ENCODE measurements at places on chromosomes 6 and 20.

DNA sequence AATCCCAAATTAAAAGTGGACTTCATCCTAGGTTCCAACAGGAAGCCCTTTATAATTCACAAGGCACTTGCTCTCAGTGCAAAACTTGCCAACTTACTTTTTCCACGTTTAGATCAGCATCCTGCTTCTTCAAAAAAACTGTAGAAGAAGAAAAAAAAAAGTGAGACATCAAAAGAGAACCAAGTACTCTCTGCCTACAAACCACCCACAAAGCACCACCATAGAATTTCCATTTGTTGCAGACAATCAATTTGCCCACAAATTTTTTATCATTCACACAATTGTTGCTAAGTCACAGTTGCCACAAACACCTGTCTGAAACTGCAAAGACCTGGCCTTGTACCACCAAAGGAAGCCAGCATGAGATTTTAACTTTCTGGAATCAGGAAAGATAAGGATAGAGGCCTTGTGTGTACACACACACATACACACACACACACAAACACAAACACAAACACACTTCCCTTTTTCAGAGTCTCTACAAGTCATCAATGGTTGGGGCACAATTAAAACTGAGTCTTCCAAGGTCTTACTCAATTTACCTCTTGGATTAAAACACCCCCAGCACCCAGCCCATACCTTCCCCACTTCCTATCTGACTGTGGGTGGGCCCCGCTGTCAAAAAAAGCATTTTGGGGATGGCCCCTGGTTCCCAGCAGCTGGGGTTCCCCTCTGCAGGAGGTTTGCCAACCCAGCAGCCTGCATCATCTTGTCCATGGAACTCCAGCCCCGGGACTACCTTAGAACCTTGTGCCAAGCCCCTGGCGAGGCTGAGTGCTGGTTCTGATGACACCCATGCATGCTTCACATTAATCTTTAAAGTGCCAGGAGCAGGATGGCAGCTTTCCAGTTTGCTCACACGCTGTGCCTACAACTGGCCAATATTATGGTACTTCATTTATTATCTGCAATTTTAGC, 26.5 kb downstream of the FYN start:
- peak overlapping the region; percentile 46 for H3K27ac ChIP-seq
- DNase-seq, result no peak
- no peaks in the 10 kb centered on the region for H3K4me1 ChIP-seq
- no peaks in the 10 kb centered on the region for H3K27me3 ChIP-seq
- no peak overlapping the region for H3K4me3 ChIP-seq
- no peaks in the 10 kb centered on the region for H3K36me3 ChIP-seq

DNA sequence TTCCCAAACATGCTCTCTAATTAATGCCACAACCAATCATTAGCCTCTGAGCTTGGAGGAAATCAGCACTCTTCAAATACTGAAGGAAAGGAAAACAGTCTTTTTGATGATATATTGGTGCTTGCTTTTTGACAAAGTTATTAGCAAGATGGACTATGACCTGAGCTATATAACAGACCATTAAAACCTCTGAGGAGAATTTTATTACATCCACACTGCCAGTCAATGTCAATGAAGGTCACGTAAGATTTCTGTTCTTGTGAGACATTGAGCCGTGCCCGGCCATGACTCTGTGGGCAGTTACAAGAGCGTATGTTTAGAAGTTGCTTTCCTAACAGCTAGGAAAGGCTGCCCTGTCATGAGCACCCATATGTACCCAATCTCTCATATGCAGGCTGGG, 659.0 kb downstream of the UTRN start:
- H3K4me3 ChIP-seq, result no peak overlapping the region
- no peak overlapping the region for H3K27ac ChIP-seq
- no peak for DNase-seq
- no peaks in the 10 kb centered on the region for H3K4me1 ChIP-seq
- no peaks in the 10 kb centered on the region for H3K27me3 ChIP-seq

- no peaks in the 10 kb centered on the region for H3K4me1 ChIP-seq
- no peak overlapping the region for H3K27ac ChIP-seq
- H3K27me3 ChIP-seq, result no peaks in the 10 kb centered on the region
Measured at GRCh38 chr6:118903691-118904090, 9.7 kb downstream of the ASF1A start.

GRCh38 chr6:141541581-141542324, 591.0 kb upstream of the GJE1 start:
- no peaks in the 10 kb centered on the region for H3K4me1 ChIP-seq
- DNase-seq, result no peak
- H3K27me3 ChIP-seq, result no peaks in the 10 kb centered on the region
- H3K27ac ChIP-seq, result no peak overlapping the region
- H3K36me3 ChIP-seq, result no peaks in the 10 kb centered on the region
- H3K4me3 ChIP-seq, result no peak overlapping the region

DNA sequence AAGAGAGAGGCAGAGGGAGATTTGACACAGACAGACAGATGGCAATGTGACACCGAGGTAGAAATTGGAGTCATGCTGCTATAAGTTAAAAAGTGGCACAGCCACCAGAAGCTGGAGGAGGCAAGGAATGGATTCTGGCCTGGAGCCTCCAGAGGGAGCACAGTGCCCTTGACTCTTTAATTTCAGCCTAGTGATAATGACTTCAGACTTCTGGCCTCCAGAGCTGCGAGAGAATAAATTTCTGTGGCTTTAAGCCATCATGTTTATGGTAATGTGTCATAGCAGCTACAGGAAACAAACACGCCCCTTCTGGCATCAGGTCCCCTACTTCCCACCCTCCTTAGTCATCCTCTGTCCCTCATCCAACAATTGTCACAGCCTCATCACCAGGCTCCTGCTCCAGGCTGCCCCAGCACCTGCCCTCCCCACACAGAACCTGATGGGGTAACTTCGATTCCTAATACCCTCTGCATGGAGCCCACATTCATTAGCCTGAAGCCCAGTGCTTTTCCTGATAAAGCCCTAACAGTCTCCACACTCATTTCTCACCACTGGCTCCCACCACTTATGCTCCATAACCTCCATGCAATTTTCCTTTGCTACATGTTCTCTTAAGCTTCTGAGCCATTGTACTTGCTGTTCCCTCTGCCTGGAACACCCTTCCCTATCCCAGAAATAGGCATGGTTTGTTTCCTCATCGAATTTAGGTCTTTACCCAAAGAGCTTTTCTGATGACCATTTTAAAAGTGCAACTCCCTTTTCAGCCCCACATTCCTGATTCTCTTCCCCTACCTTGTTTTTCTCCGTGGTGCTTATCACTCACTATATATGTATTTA, 69.7 kb upstream of the TOX2 start:
- H3K27ac ChIP-seq, result no peak overlapping the region
- DNase-seq, result no peak
- H3K36me3 ChIP-seq, result no peaks in the 10 kb centered on the region
- H3K4me3 ChIP-seq, result no peak overlapping the region

GRCh38 chr6:549906-550305, 107.0 kb downstream of the HUS1B start:
- H3K4me1 ChIP-seq, result no peaks in the 10 kb centered on the region
- no peaks in the 10 kb centered on the region for H3K27me3 ChIP-seq
- no peak overlapping the region for H3K27ac ChIP-seq
- H3K36me3 ChIP-seq, result peaks cover 13% of the 10 kb centered on the region
- H3K4me3 ChIP-seq, result no peak overlapping the region

DNA sequence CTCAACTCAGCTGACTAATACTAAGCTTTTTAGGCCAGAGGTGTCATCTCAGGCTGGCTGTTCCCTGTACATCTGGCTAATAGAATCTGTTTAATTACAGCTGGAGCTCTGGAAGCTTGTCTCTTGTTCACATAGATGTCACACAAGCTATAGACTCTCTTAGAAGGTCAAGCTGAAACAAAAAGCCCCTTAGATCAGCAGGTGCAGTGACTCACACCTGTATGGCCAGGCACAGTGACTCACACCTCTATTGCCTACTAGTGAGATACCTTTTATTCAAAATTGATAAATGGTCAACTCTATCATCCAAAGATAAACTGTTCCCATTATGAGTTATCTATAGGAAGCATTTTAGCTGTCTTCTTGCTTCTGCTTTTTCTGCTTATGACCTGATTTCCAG, 29.9 kb upstream of the MTHFD1L start:
- H3K4me1 ChIP-seq, result no peaks in the 10 kb centered on the region
- no peak overlapping the region for H3K27ac ChIP-seq
- DNase-seq, result no peak
- peaks cover 4% of the 10 kb centered on the region for H3K36me3 ChIP-seq
- no peak overlapping the region for H3K4me3 ChIP-seq
- no peaks in the 10 kb centered on the region for H3K27me3 ChIP-seq

- no peak for DNase-seq
- no peak overlapping the region for H3K27ac ChIP-seq
- peaks cover 5% of the 10 kb centered on the region for H3K4me1 ChIP-seq
- H3K4me3 ChIP-seq, result no peak overlapping the region
- H3K36me3 ChIP-seq, result no peaks in the 10 kb centered on the region
Measured at GRCh38 chr6:30175765-30176164, 12.4 kb downstream of the TRIM15 start.

DNA sequence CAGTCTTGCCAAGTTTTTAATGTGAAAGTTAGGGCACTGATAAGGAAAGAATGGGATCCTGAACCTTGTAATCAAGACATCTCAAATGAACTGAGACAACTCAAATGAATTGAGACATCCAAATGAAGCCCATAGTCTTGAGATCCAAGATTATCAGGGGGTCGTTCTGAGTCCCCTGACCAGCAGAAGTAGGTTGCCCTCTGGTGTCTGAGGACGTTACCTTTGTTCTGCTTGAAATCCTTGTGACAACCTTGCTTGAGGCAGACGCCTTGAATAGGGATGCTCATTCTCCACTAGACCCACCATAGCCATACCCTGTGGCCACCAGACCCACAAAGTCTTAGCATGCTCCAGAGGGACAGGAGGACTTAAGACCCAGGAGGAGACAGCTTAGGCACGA, 37.7 kb downstream of the ZBTB9 start:
- no peaks in the 10 kb centered on the region for H3K27me3 ChIP-seq
- no peak overlapping the region for H3K27ac ChIP-seq

GRCh38 chr6:144296973-144297372, 11.8 kb downstream of the UTRN start:
- H3K36me3 ChIP-seq, result peaks cover 10% of the 10 kb centered on the region
- H3K27me3 ChIP-seq, result no peaks in the 10 kb centered on the region
- DNase-seq, result no peak

- H3K4me3 ChIP-seq, result no peak overlapping the region
- H3K27ac ChIP-seq, result no peak overlapping the region
- H3K27me3 ChIP-seq, result no peaks in the 10 kb centered on the region
- H3K4me1 ChIP-seq, result no peaks in the 10 kb centered on the region
- DNase-seq, result no peak
Measured at GRCh38 chr6:106883808-106884262, 90.7 kb downstream of the CD24 start.
